ENCODE measurements at places on chromosomes 5 and 9.

DNA sequence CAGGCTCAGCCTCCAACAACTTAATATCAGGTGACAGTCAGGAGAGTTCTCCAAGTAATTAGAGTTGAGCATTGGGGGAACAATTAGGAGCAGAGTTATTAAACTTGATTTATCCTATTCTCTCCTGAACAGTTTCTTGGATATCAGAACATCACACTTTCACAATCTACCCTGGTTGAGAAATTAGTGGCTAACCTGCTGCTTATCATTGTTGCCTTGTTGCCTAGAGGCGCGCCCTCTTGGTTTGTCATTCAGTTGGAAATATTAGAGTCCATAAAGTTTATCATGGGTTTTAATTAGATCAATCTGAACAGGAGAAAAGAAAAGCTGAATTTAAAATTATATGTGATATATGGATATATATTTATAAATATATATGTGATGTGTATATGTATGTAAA lies 291.1 kb downstream of the CCDC171 start:
- DNase-seq, result no peak

DNA sequence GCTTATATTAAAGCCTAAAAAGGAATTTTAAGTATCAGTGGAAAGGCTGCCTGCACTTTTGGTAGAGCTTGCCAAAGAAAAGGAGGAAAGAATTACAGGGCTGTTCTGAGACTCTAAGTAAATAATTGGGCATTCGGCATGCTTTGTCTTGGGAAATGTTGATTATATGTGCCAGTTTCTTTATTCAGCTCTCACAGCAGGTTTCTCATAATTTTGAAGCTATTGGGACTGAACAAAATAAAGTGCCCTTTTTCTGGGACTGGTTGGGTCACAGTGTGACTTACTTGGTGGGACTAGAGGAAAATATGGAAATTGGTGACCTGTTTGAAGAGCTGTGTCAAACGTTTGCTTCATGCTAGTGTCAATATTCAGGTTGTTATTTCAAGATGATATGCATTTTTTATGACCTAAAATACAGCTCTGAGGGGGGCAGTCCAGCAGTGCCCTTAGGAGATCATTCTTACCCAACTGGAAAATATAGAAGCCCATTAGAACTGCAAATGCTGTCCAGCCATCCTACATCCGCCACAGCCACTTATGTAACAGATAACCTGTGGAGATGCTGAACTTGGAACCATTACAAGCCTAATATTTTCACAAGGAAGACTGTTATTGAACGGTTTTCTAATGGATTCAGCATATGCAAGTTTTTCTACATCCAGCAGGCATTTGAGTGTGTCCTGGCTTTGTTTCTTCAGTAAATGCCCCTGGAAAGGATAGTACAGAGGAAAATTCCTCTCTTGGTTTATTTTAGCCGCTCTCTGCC lies 122.4 kb downstream of the SNCAIP start:
- DNase-seq, result no peak

DNA sequence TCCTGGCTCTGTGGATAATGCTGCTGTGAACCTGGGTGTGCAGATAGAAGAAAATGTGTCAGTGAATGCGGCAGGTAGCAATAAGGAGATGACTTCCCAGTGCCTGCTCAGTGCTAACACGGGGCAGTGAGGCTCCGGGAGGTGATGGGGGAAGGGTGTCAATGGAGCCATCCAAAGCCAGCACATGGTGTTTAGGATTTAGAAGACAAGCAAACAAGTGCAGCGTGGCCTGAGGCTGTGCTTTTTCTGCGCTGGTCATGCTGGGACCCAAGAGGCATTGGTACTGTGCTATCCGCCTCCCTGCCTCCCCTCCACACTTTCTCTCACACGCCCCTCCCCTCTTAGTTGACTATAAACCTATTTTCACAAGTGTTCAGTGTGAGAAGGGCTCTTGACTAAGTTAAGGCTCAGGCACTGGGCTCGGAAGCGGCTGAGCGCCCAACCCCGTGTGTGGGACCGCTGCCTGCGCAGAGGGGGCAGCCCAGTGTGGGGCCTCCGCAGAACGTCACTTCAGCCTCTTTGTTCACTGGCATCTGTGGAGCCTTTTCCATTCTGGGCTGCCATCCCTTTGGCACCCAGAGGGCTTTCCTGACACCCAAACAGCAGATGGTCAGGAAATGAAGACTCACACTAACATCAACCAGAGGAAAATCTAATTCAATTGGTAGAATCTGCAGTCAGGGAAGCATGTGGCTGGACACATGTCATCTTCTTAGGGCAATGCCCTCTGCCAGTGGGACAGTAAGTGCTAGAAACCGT lies 21.8 kb upstream of the NINJ1 start:
- DNase-seq, result no peak

- DNase-seq, result peak; percentile 78
Observed at GRCh38 chr5:96565582-96566265, 96.5 kb upstream of the CAST start.

DNA sequence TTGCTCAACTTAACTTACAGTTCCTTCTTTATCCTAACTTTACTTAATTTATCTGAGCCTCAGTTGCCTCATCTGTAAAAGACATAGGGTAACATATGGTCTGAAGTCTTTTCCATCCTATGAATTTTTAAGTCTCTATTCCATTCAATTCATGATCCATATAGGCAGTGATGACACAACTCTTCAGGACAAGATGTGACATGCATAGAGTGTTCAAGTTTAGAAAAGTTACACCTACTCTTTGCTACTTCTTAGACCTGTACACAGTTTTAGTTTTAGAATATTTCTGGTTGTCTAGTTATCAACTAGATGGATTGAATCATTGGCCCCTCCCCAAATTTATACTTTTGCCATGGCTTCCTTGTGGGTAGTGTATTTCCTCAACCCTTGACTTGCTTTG lies 50.7 kb upstream of the ELL2 start:
- no peak for DNase-seq

DNA sequence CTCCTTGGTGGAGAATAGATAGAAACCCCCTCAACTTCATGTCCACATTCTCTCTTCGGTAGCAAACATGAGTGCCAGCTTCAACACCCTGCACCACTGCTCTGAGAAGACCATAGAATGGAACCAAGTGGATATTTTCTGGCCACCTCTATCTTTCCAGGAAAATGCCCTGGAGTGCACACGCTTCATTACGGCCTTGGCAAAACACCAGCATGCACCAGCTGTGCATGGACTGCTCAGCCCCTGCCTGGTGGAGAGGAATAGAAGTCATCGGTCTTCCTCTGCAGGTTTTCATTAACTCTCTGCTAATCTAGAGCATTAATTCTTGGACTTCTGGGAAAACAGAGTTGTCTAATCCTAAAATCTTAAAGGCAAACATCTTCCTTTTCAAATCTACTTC lies 211.6 kb upstream of the TMEM161B start:
- no peak for DNase-seq

GRCh38 chr9:100431886-100432285 lies 4.9 kb downstream of the MSANTD3 start:
- no peak for DNase-seq

GRCh38 chr5:97968346-97968745 lies 785.3 kb upstream of the RIOK2 start:
- DNase-seq, result no peak
